ENCODE measurements at places on chromosomes 5 and 9.

- no peak for DNase-seq
Measured at GRCh38 chr5:36365896-36366295, 64.2 kb upstream of the RANBP3L start.

- DNase-seq, result no peak
Measured at GRCh38 chr5:36457511-36458270, 148.7 kb upstream of the SLC1A3 start.

DNA sequence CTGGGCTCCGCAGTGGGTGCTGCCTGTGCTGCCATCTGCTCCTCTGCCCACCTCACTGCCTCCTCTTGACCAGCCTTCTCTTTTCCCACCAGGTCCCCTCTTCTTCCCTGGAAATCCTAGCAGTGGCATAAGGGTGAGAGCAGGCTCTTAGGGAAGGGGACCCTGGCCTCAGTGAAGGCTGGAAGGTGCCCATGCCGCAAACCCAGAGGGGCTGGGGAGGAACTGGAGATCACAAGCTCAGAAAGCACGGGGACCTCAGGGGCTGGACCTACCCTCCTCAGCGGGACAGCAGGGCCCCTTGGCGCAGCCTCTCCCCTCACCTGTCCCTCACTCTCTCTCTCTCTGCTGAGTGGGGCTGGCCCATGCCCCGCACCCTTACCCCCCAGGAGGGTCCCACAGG, 144.4 kb upstream of the IRX2 start:
- no peak for DNase-seq

DNA sequence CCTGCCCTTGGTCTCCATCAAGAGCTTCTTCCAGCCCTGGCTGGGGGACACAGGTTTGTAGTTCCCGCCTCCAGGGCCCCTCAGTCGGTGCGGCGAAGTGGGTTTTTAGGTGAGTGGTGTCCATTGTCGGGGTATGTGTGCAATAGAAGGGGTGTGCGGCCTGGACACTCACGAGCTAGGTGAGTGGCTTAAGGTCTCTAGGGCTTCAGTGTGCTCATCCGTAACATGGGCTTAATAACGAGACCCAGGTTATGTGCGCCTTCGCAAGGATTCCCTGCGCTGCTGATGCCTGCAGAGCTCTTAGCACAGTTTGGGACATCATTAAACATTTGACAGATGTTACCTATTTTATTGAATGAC, 656 bp downstream of the CEP78 start:
- no peak for DNase-seq

- peak; percentile 100 for DNase-seq
Measured at GRCh38 chr5:179265514-179266290, 79.6 kb downstream of the ADAMTS2 start.

DNA sequence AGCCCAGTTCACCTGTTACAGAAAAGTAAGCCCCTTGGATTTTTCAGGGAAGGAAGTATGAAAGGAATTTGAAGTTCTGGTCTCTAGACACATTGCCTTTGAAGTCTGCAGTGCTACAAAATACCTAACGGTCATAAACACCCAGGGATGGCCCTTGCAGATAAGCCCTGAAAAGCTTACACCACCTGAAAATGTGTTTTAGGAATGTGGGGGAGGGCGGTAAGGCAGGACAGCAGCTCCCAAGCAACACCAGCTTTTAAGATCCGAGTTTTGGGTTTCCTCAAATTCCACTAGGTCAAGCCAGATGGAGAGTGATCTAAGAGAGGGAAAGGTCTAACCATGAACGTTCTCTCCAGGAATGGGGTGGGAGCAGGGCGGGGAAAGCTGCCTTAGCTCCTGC, 114.1 kb upstream of the PANK3 start:
- DNase-seq, result no peak

GRCh38 chr5:60066502-60066901, 173.0 kb upstream of the PDE4D start:
- peak; percentile 71 for DNase-seq

GRCh38 chr5:57698802-57699201, 216.2 kb upstream of the ACTBL2 start:
- DNase-seq, result no peak

DNA sequence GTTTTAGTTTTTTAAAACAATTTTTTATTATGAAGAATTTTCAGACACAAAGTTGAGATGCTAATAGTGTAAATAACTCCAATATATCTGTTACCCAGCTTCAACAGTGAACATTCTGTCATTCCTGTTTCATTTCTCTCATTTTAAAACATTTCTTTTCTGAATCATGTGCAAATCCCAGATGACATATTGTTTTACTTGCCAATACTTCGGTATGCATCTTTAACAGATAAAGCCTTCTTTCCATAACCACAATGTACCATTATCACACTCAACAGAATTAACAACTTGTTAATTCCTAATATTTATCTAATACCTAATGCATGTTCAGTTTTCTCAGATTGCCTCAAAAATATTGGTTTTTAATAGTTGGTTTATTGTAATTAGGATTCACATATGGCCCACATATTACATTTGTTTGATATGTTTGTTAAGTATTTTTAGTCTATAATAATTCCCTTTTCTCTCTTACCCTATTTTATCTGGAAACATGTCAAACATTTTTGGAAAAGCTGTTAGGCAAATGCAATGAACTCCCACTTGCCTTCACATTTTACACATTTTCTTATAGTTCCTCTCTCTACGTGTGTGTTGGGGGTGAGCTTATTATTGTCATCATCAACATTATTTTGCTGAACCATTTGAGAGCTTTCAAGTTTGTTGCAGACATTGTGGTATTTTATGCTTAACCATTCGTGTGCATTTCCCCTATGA, 58.7 kb upstream of the ANKRD55 start:
- no peak for DNase-seq

GRCh38 chr5:75891736-75892135, 174.5 kb upstream of the POC5 start:
- no peak for DNase-seq

GRCh38 chr5:54720341-54720740, 202.8 kb downstream of the SNX18 start:
- no peak for DNase-seq

GRCh38 chr5:107451028-107451427, 219.7 kb downstream of the EFNA5 start:
- no peak for DNase-seq

GRCh38 chr9:127794001-127794791, 8.4 kb downstream of the CDK9 start:
- DNase-seq, result no peak

Data from adipocyte (in vitro differentiated cells).